ENCODE measurements at places on chromosomes 7 and 10.

GRCh38 chr10:50421026-50421719, 169.9 kb upstream of the ASAH2 start:
- DNase-seq = peak; percentile 37

DNA sequence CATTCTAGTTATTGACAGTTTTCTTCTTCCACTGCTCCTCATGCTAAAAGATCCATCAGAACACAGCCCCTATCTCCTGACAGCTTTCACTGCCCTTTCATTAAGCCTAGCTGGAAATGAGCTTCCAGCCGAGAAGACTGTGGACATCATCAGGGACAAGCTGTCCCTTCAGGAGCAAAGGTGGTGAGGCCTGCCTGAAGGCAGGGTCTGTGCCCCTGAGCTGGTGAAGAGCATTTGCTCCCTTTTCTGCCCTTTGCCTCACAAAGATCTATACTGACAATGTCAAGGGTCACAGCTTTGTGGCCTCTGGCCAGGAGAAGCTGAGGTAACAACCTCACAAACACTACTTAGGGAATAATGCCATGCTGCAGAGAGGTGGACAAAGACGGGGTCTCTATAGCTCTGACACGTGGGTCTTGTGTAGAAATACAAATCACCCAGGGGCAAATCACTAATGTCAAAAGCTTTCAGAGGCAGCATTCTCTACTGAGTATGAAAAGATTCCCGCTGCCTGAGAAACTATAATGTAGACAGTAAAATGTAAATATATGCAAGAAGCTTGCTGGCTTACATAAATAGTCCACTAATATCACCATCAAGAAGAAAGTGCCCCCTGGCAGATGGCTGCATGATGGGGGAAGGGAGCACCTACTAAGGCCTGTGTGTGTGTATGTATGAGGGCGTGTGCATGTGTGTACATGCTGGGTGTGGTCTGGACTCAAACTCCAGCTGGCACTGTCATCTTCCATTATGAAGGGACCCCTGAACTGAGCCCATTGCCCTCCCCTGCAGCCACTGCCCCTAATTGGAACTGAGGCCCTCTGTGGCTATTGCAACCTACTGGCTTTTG, 55.8 kb downstream of the HBP1 start:
- no peak for DNase-seq

GRCh38 chr7:103574576-103574975, 128.6 kb upstream of the SLC26A5 start:
- DNase-seq = no peak

DNA sequence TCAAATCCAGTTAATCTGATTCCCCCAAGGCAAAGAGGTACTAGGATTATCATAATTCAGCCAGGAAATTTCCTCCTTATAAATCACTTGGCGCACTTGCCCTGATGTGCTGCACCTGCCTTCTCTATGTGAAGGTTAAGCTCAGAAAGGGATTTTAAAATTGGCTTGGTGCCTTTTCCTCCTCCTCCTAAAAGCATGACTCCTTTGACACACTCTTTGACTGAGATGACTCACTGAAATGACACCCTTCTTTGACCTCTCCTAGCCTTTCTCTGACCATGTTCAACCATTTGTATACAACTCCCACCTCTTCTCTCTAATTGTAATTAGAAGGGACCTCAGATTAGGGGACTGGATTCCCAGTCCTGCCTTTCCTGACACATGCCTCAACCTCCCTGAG, 46.5 kb downstream of the ABLIM1 start:
- DNase-seq = peak; percentile 58

- no peak for DNase-seq
Observed at GRCh38 chr7:38669965-38670520, 38.9 kb upstream of the AMPH start.

GRCh38 chr10:27601946-27602538, 97.9 kb downstream of the RAB18 start:
- DNase-seq = no peak

DNA sequence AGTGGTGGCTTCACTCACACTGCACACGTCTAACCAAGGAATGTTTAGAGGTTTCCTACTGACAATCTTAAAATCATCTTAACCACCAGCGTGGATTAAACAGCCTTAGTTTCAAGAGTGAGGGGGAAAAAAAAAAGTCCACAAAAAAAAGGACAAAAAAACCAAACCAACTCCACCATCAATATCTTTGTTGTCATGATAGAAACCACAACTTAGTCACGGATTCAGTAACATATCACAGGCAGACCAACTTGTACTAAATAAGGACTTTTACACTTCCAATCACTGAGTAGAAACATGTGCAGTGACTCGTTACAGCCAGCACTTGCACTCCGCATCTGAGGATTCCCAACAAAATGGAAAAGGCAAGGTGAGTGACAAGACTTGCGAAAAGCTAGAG, 46.5 kb downstream of the FAM171A1 start:
- no peak for DNase-seq

DNA sequence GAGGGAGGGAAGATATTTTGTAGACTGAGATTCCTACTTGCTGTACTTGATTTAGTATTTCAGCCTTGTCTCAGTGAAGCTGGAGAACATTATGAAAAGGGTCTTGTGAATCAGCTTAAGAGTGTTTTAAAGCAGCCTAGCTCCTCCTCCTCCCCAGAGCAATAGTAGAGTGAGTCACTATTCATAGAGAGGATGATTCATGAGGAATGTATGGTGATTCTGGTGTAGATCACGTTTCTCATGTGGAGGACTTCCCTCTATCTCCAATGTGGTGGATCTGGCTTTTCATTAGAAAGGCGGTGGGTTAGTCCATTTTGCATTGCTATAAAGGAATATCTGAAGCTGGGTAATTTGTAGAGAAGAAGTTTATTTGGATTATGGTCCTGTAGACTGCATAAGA, 340.1 kb upstream of the CHRM2 start:
- DNase-seq = peak; percentile 78

GRCh38 chr7:69619635-69620034, 21.4 kb downstream of the AUTS2 start:
- no peak for DNase-seq

- no peak for DNase-seq
Observed at GRCh38 chr7:30802812-30803211, 31.6 kb downstream of the MINDY4 start.

- peak; percentile 82 for DNase-seq
Observed at GRCh38 chr10:33216661-33217427, 117.6 kb downstream of the NRP1 start.

DNA sequence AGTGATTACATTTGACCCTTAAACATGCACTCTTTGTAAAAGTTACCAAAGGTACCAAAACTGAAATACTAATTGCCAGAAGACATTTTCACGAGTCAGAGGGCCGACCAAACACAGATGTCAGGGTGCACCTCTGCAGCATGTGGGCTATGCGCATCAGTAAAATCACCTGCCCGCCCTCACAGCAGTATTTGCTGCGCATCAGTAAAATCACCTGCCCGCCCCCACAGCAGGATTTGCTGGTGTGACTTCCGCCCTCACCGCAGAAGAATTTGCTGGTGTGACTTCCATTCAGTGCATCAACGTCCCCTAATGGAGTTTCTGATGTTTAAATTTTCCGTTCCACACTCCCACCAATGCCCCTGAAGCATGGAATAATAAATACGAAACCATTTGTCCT, 202.9 kb downstream of the PTPRN2 start:
- DNase-seq = no peak

- DNase-seq = no peak
Observed at GRCh38 chr10:11893749-11894278, 70.7 kb downstream of the PROSER2 start.

DNA sequence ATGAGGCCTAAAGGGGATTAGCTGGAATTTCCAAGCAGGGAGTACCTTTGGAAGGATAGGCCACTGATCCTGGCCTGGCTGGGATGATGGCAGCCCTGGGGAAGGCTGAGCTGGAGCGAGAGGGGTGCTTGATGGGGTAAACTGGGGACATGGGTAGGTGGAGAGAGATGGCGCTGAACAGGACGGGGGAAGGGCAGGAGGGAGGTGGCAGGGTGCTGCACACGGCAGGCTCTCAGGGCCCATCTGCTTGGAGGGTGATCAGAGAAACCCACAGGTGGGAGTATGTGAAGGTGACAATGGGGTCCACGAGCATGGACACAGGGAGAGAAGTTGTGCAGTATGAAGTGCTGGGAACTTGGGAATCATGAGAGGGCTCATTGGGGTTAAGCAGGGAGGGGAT, 10.3 kb downstream of the MAT1A start:
- DNase-seq = no peak

DNA sequence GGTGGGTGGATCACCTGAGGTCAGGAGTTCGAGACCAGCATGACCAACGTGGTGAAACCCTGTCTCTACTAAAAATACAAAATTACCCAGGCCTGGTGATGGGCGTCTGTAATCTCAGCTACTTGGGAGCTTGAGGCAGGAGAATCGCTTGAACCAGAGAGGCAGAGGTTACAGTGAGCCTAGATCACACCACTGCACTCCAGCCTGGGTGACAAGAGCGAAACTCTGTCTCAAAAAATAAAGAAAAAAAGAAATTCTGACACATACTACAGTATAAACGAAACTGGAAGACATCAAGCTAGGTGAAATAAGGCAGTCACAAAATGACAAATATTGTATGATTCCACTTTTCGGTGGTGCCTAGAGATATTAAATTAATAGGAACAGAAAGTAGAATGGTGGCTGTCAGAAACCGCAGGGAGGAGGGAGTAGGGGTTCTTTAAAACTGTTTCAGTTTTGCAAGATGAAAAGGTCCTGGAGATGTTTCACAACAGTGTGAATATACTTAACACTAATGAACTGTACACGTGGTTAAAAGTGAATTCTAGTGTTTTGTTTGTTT, 23.2 kb downstream of the PILRA start:
- no peak for DNase-seq

- DNase-seq = no peak
Observed at GRCh38 chr7:126637538-126637937, 615.2 kb downstream of the GRM8 start.

DNA sequence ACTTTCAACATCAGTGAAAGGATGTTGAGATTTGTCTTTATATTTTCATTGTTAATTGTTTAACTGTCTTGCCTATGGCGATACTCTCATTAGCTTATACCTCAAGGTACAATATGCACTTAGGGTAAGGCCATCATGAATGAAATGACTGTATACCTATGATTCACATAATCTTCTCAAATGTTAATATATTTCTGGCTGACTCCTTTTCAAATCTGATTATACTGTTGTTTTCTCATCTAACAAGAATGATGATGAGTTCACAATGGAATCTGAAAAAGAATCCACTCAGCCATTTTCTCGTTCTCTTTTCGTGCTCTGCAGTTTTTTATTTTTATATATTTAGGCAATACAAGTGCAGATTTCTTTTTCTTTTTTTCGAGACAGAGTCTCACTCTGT, 159.1 kb downstream of the ARHGAP12 start:
- peak; percentile 88 for DNase-seq

- no peak for DNase-seq
Observed at GRCh38 chr10:8344756-8345155, 290.3 kb downstream of the GATA3 start.

All from RCC 7860 (cell line).